ENCODE measurements at places on chromosomes 2 and 18.

- H3K27me3 ChIP-seq: no peaks in the 10 kb centered on the region
- H3K36me3 ChIP-seq: no peaks in the 10 kb centered on the region
- no peak overlapping the region for H3K4me3 ChIP-seq
- peaks cover 89% of the 10 kb centered on the region for H3K4me1 ChIP-seq
- no peak overlapping the region for H3K27ac ChIP-seq
- no peak for DNase-seq
Observed at GRCh38 chr18:24019641-24020331, 5.2 kb downstream of the TTC39C start.

- no peaks in the 10 kb centered on the region for H3K4me1 ChIP-seq
- H3K4me3 ChIP-seq: no peak overlapping the region
- H3K36me3 ChIP-seq: no peaks in the 10 kb centered on the region
- no peaks in the 10 kb centered on the region for H3K27me3 ChIP-seq
- no peak for DNase-seq
- H3K27ac ChIP-seq: peak overlapping the region; percentile 41
Observed at GRCh38 chr2:33365264-33365970, 111.0 kb upstream of the RASGRP3 start.

GRCh38 chr2:19706332-19706731 lies 195.5 kb downstream of the TTC32 start:
- no peaks in the 10 kb centered on the region for H3K36me3 ChIP-seq
- H3K4me1 ChIP-seq: peaks cover under 1% of the 10 kb centered on the region
- H3K27me3 ChIP-seq: no peaks in the 10 kb centered on the region
- no peak overlapping the region for H3K4me3 ChIP-seq
- no peak overlapping the region for H3K27ac ChIP-seq
- no peak for DNase-seq

DNA sequence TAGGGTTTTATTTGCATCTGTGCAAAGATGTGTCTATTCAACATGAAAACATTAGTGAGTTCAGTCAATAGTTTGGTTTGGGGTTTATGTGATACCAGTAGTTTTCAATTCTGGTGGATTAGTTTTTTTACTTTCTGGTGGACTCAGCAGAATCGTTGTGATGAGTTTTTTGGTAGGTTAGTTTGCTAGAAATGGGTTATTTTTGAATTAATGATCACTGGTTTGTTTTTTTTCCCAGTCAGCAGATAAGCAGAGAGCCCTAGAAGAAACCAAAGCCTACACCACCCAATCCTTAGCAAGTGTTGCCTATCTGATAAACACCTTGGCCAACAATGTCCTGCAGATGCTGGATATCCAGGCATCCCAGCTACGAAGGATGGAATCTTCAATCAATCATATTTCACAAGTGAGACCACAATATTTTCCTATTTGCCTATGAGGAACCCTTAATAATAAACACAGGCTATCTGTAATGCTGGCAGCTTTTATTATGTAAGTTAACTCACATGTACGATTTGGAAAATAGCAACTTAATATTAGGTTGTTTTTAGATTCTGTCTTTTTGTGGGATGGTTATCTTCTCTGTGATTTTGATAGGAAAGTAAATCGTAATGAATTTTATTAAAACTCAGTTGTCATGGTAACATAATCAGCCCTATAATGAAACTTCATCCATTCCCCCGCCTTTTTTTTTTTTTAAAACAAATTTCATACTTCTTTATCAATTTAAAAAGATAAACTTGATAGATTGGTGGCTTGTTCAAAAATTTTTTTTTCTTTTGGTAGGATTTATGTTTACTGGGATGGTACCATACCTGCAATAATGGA lies 38.7 kb downstream of the ABI2 start:
- no peaks in the 10 kb centered on the region for H3K36me3 ChIP-seq
- no peak overlapping the region for H3K27ac ChIP-seq
- no peaks in the 10 kb centered on the region for H3K4me1 ChIP-seq

DNA sequence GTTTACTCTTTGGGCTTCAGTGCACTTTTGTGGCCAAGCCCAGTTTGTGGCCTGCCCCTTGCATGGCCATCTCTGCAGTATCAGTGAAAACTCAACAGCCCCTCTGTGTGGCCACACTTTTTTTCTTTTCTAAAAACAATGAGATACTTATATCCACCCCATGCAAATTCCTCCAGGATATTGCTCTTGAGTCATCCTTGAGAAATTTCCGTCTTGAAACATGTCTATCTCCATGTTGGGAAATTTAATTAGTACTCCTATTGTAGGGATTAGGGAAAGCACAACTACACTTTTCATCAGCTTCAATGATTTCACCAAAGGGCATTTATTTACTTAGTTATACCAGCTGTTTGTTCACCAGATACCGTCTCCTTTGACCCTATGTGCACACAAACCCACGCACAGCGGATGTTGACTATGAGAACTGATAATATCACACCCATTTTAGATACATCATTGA lies 993.1 kb downstream of the TSN start:
- no peak overlapping the region for H3K4me3 ChIP-seq
- H3K27me3 ChIP-seq: no peaks in the 10 kb centered on the region
- no peaks in the 10 kb centered on the region for H3K4me1 ChIP-seq
- no peaks in the 10 kb centered on the region for H3K36me3 ChIP-seq
- no peak for DNase-seq

GRCh38 chr2:160261732-160262131 lies 61.7 kb upstream of the ITGB6 start:
- no peak overlapping the region for H3K4me3 ChIP-seq
- no peak overlapping the region for H3K27ac ChIP-seq
- H3K36me3 ChIP-seq: no peaks in the 10 kb centered on the region
- no peaks in the 10 kb centered on the region for H3K27me3 ChIP-seq
- no peak for DNase-seq

GRCh38 chr2:233817361-233817911 lies 36.9 kb downstream of the HJURP start:
- no peaks in the 10 kb centered on the region for H3K27me3 ChIP-seq
- no peak overlapping the region for H3K4me3 ChIP-seq
- no peak for DNase-seq
- no peaks in the 10 kb centered on the region for H3K4me1 ChIP-seq
- no peak overlapping the region for H3K27ac ChIP-seq

- no peak overlapping the region for H3K4me3 ChIP-seq
- peak overlapping the region; percentile 90 for H3K27ac ChIP-seq
- H3K4me1 ChIP-seq: peaks cover 15% of the 10 kb centered on the region
- no peak for DNase-seq
- H3K27me3 ChIP-seq: no peaks in the 10 kb centered on the region
Observed at GRCh38 chr2:159124441-159124911, 156.0 kb downstream of the TANC1 start.

GRCh38 chr18:54043484-54044251 lies 180.8 kb downstream of the MBD2 start:
- DNase-seq: no peak
- no peaks in the 10 kb centered on the region for H3K27me3 ChIP-seq

- H3K36me3 ChIP-seq: peaks cover 94% of the 10 kb centered on the region
- H3K27me3 ChIP-seq: no peaks in the 10 kb centered on the region
- no peak for DNase-seq
- H3K4me1 ChIP-seq: peaks cover 10% of the 10 kb centered on the region
Observed at GRCh38 chr2:201152999-201153815, 29.7 kb upstream of the CASP10 start.

DNA sequence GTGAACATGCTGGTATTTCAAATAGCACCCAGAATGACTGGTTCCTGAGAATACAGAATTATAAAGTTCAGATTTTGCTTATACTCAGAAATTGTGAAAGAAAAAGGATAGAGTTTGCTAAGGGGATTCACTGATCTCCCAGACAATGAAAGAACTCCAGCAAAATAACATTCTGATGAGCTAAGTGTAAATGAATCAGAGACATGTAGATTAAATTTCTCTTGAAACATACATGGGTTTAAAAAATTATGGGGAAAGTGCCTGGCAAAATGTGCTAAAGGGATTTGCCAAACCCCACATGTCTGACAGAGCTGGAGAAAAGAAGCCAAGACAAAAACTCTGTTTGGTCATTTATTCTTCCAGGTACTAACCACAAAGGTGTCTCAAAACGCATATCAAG lies 116.3 kb downstream of the FTCDNL1 start:
- no peak for DNase-seq
- no peak overlapping the region for H3K4me3 ChIP-seq
- peaks cover 3% of the 10 kb centered on the region for H3K27me3 ChIP-seq
- no peaks in the 10 kb centered on the region for H3K36me3 ChIP-seq
- H3K27ac ChIP-seq: no peak overlapping the region

- H3K4me1 ChIP-seq: no peaks in the 10 kb centered on the region
- H3K36me3 ChIP-seq: peaks cover 53% of the 10 kb centered on the region
- no peak for DNase-seq
- no peak overlapping the region for H3K27ac ChIP-seq
Observed at GRCh38 chr18:74517236-74517630, 17.1 kb upstream of the CNDP1 start.

DNA sequence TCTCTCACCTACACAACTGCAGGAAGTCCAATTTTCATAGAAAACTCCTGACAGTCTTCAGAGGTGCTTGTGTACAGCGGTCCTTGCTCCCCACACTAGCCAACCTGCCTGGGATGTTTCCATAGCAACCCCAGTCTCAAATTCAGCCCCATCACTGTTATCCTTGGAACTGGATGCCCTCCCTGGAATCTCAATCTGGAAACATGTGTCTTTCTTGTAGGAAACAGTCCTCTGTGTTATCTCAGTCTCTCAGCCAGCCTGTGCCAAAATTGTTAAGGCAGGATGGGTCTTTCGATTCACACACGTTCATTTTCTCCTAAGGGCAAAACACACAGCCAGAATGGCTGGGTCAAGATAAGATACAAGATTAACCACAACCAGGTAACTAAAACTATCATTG lies 295.5 kb upstream of the RND3 start:
- peaks cover 6% of the 10 kb centered on the region for H3K4me1 ChIP-seq
- no peak for DNase-seq
- H3K4me3 ChIP-seq: no peak overlapping the region

- no peak for DNase-seq
- H3K27ac ChIP-seq: peak overlapping the region; percentile 36
- H3K4me1 ChIP-seq: no peaks in the 10 kb centered on the region
- H3K4me3 ChIP-seq: no peak overlapping the region
Observed at GRCh38 chr2:110748489-110748867, 16.1 kb downstream of the ACOXL start.

- no peak overlapping the region for H3K4me3 ChIP-seq
- H3K4me1 ChIP-seq: no peaks in the 10 kb centered on the region
- H3K27ac ChIP-seq: no peak overlapping the region
- no peak for DNase-seq
- no peaks in the 10 kb centered on the region for H3K36me3 ChIP-seq
- H3K27me3 ChIP-seq: no peaks in the 10 kb centered on the region
Observed at GRCh38 chr2:27833931-27834330, 56.3 kb downstream of the RBKS start.

GRCh38 chr2:30259827-30260679 lies 28.7 kb downstream of the LBH start:
- H3K27me3 ChIP-seq: no peaks in the 10 kb centered on the region
- H3K27ac ChIP-seq: no peak overlapping the region
- H3K4me3 ChIP-seq: no peak overlapping the region
- no peak for DNase-seq
- H3K36me3 ChIP-seq: peaks cover 6% of the 10 kb centered on the region

GRCh38 chr2:4715065-4715464 lies 977.1 kb upstream of the SOX11 start:
- no peaks in the 10 kb centered on the region for H3K4me1 ChIP-seq
- H3K27ac ChIP-seq: no peak overlapping the region
- H3K27me3 ChIP-seq: no peaks in the 10 kb centered on the region

DNA sequence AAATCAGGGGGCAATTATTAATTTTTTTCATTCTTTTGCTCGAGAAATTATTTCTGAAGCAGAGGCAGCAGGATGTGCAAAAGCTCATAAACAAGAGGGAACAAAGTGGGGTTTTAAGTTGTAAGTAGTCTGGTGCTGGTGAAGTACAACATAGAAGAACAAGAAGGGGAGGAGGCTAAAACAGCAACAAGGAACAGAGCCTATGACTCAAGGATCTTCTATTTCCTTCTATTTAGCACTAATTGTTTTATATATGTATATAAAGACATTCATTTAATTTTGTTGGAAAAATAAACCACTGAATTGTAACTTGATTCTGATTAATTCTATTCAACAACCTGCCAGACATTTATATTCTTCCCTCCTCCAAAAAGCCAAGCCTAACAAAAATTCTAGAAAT lies 35.0 kb downstream of the YES1 start:
- no peaks in the 10 kb centered on the region for H3K4me1 ChIP-seq
- no peak for DNase-seq
- H3K36me3 ChIP-seq: no peaks in the 10 kb centered on the region
- no peak overlapping the region for H3K27ac ChIP-seq

DNA sequence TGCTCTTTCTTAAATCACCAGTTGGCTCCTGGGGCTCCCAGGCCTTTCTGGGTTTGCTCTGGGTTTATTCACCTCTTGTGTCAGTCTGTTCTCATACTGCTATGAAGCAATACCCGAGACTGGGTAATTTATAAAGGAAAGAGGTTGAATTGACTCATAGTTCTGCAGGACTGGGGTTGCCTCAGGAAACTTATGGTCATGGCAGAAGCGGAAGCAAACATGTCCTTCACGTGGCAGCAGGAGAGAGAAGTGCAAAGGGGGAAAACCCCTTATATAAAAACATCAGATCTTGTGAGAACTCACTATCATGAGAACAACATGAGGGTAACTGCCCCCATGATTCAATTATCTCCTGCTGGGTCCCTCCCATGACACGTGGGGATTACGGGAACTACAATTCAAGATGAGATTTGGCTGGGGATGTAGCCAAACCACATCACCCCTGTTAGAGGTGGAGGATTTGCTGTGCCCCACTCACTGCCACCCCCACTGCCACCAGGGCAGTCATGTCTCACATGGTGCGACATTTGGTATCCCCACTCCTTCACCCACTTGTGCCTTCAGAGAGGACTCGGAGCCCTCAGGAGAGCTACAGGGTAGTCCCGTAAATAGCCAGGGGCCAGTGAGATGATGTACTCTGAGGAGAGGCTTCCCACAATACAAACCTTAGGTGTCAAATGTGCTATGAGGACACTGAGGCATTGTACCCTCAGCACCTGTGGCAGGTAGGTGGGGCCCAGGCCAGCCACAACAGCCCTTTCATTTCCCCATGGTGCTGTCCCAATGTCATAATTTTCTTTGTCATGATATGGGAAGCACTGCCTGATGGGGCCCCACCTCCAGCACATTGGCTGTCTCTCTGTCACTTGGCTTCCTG lies 35.7 kb downstream of the CDC42EP3 start:
- H3K4me3 ChIP-seq: no peak overlapping the region
- H3K27me3 ChIP-seq: no peaks in the 10 kb centered on the region
- no peaks in the 10 kb centered on the region for H3K36me3 ChIP-seq

DNA sequence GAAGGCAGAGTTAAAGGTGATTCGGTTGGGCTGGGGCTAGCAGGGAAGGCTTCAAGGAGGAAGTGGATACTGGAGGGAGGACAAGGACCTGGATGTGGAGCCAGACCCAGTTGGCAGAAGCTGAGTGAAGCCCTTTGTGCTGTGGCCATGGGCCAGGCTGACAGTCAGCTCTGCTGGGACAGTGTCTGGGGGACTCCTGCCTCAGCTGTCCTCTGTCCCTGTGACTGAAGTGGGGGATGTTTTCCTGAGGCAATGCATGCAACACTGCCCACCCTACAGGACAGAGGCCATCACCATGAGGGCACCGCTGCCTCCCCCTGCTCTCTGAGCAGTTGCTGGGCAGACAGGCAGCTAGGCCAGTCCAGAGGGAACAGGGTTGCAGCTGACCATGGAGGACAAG lies 40.0 kb downstream of the ST8SIA5 start:
- no peaks in the 10 kb centered on the region for H3K4me1 ChIP-seq
- no peak overlapping the region for H3K4me3 ChIP-seq
- no peaks in the 10 kb centered on the region for H3K36me3 ChIP-seq
- DNase-seq: no peak
